Central memory CD8-positive, alpha-beta T cell (primary cell): ENCODE measurements at places on chromosomes 2 and 18.

GRCh38 chr2:195795879-195796278 is 138.9 kb downstream of the SLC39A10 start:
- no peaks in the 10 kb centered on the region for H3K27me3 ChIP-seq
- peaks cover 2% of the 10 kb centered on the region for H3K36me3 ChIP-seq
- no peaks in the 10 kb centered on the region for H3K4me1 ChIP-seq
- H3K27ac ChIP-seq = no peak overlapping the region
- no peak overlapping the region for H3K4me3 ChIP-seq

DNA sequence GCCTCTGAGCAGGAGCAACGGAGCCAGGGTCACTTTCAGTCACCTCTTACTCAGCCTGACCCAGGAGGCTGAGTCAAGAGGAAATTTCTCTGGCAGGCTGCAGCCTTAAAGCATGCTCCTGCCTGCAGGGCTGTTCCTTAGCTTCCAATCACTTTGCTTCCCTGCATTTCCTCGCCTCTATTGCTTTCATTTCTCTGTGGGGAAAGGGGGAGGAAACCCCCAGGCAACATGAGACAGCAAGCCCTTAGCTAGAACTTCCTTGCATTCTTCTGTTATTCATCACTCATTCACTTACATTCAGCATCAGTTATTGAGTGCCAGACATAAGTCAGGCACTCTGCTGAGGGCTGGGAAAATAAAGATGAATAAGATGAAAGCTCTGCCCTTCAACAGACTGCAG is 13.0 kb downstream of the XDH start:
- no peaks in the 10 kb centered on the region for H3K4me1 ChIP-seq
- H3K27me3 ChIP-seq = peaks cover 21% of the 10 kb centered on the region
- H3K36me3 ChIP-seq = no peaks in the 10 kb centered on the region
- H3K27ac ChIP-seq = no peak overlapping the region

DNA sequence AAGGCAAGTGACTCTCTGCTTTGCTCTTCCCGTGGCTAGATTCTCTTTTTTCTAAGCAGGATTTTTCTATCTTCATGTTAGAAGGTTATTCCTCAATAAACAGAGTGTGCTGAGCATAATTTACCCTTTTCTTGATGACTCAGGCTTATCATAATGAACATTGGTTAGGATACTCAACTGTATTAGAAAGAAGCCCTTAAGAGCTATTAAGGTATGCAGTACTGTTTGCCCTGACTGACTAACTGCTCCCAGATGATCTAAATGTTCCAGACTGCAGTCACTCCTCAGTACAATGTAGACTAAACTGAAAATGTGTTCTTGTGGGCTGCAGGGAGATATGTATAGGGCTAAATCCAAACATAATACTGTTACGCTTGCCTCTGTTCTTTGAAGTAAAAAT is 687.8 kb downstream of the NUP35 start:
- H3K36me3 ChIP-seq = no peaks in the 10 kb centered on the region
- no peaks in the 10 kb centered on the region for H3K4me1 ChIP-seq
- no peak overlapping the region for H3K27ac ChIP-seq
- H3K4me3 ChIP-seq = no peak overlapping the region
- DNase-seq = no peak
- no peaks in the 10 kb centered on the region for H3K27me3 ChIP-seq

DNA sequence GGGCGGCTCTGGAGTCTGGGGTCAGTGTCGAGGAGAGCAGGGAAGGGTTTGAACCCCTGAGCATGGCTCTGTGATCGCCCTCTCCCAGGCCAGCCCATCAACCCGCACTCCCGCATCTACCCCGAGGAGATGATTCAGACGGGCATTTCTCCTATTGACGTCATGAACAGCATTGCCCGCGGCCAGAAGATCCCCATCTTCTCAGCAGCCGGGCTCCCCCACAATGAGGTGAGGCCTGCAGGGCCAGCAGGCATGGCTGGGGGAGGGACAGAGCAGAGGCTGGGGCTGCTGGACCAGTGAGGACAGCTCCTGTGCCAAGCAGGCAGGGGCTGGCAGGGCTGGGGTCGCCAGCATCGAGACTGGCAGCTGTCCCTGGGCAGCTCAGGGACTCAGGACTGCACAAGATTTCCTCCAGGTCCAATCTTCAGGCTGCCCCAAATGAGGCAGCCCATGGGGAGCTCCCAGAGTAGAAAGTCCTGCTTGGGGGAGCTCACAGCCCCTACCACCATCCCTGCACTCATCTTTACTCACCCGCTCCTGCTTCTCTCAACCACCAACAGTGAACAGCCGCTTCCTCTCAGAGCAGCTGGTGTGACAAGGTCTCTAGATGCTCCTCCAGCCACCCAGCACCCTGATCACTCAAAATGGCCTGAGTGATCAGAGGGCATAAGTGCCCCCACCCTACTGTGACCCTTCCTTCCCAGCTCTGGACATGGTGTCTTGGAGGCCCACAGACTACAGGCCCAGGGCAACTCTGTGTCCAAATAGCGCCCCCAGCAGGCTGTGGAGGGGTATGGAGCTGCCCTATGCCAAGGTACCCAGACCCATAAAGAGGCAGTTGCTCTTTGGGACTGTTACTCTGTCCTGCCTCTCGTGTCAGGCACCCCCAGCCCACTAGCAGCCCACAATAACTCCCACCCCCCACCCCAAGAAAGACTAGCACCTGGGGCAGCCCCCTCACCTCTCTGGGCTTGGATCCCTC is 18.3 kb upstream of the ANKRD53 start:
- peak; percentile 14 for DNase-seq
- no peak overlapping the region for H3K4me3 ChIP-seq
- peaks cover 18% of the 10 kb centered on the region for H3K4me1 ChIP-seq
- no peak overlapping the region for H3K27ac ChIP-seq
- H3K36me3 ChIP-seq = peaks cover 2% of the 10 kb centered on the region
- peaks cover 72% of the 10 kb centered on the region for H3K27me3 ChIP-seq

- no peak overlapping the region for H3K27ac ChIP-seq
- peaks cover 59% of the 10 kb centered on the region for H3K27me3 ChIP-seq
- H3K36me3 ChIP-seq = no peaks in the 10 kb centered on the region
- DNase-seq = no peak
- no peak overlapping the region for H3K4me3 ChIP-seq
Measured at GRCh38 chr2:10913501-10914271, 2.0 kb downstream of the KCNF1 start.

GRCh38 chr2:152344579-152345195 is 9.7 kb downstream of the FMNL2 start:
- H3K27ac ChIP-seq = no peak overlapping the region
- H3K27me3 ChIP-seq = no peaks in the 10 kb centered on the region
- no peak for DNase-seq
- H3K4me1 ChIP-seq = no peaks in the 10 kb centered on the region
- no peak overlapping the region for H3K4me3 ChIP-seq
- H3K36me3 ChIP-seq = no peaks in the 10 kb centered on the region

GRCh38 chr2:125310657-125311364 is 1285.7 kb downstream of the CNTNAP5 start:
- no peaks in the 10 kb centered on the region for H3K4me1 ChIP-seq
- no peaks in the 10 kb centered on the region for H3K27me3 ChIP-seq
- H3K4me3 ChIP-seq = no peak overlapping the region
- no peaks in the 10 kb centered on the region for H3K36me3 ChIP-seq
- DNase-seq = no peak

DNA sequence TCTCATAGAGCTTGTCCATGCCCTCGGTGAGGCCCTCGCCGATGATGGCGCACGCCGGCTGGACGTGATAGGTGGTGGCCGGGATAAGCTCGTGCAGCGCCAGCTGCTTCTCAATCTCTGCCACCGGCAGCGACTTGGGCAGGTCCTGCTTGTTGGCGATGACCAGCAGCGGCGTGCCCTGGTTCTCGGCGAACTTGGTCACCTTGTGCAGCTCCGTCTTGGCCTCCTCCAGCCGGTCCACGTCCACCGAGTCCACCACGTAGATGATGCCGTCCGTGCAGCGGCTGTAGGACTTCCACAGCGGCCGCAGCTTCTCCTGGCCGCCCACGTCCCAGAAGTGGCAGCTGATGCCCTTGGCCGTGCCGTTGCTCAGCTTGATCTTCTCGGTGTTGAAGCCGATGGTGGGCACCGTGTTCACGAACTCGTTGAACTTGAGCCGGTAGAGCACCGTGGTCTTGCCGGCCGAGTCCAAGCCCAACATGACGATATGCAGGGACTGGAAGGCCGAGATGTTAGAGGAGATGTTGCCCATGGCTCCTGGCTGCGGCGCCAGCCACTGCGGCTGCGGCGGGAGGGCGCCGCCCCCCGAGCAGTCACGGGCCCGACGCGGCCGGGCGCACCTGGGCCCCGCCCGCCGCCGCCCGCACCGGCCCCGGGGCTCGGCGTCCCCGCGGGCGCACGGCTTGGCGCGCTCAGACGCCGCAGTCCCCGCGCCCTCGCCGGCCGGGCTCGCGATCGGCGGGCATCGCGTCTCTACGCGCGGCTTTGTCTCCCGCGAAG is 636 bp downstream of the ARL4C start:
- peak overlapping the region; percentile 92 for H3K4me3 ChIP-seq
- peak; percentile 38 for DNase-seq
- H3K27ac ChIP-seq = peak overlapping the region; percentile 97

DNA sequence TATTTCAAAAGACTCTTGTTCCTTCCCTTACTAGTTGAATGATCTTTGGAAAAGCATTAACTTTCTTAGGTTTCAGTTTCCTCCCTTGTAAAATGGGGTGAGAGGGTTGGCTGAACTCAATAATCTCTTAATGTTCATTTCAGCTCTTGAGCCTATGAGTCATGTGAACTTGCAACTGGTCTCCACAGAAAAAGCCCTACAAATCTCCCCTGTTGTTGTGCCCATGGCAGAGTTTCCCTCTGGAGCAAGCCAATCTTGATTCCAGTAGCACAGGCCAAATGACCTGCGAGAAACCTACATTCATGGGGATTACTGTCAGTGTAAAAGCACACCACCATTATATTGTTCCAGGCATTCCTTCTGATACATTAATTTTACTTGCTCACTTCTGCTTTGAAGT is 388.9 kb downstream of the ALK start:
- no peaks in the 10 kb centered on the region for H3K36me3 ChIP-seq
- no peak for DNase-seq
- no peaks in the 10 kb centered on the region for H3K4me1 ChIP-seq
- no peak overlapping the region for H3K4me3 ChIP-seq

GRCh38 chr2:113854970-113855740 is 34.7 kb upstream of the ACTR3 start:
- H3K4me3 ChIP-seq = no peak overlapping the region
- H3K27ac ChIP-seq = no peak overlapping the region
- no peaks in the 10 kb centered on the region for H3K4me1 ChIP-seq

GRCh38 chr2:239594772-239595608 is 194.2 kb upstream of the HDAC4 start:
- no peaks in the 10 kb centered on the region for H3K27me3 ChIP-seq
- H3K27ac ChIP-seq = no peak overlapping the region
- H3K4me3 ChIP-seq = no peak overlapping the region
- H3K36me3 ChIP-seq = no peaks in the 10 kb centered on the region
- no peak for DNase-seq

GRCh38 chr2:16584824-16585540 is 80.7 kb downstream of the CYRIA start:
- DNase-seq = no peak
- no peaks in the 10 kb centered on the region for H3K27me3 ChIP-seq
- peaks cover 2% of the 10 kb centered on the region for H3K36me3 ChIP-seq

- no peaks in the 10 kb centered on the region for H3K27me3 ChIP-seq
- no peaks in the 10 kb centered on the region for H3K36me3 ChIP-seq
- H3K27ac ChIP-seq = no peak overlapping the region
- H3K4me1 ChIP-seq = no peaks in the 10 kb centered on the region
Measured at GRCh38 chr2:226002438-226002837, 602.9 kb downstream of the NYAP2 start.

- H3K4me3 ChIP-seq = no peak overlapping the region
- H3K36me3 ChIP-seq = no peaks in the 10 kb centered on the region
- peaks cover 63% of the 10 kb centered on the region for H3K27me3 ChIP-seq
- DNase-seq = no peak
Measured at GRCh38 chr2:236767941-236768340, 198.3 kb downstream of the ACKR3 start.
